Stimulated activated CD4-positive, alpha-beta T cell treated with anti-CD3 and anti-CD28 coated beads, Interleukin-12 subunit alpha, Interleukin-12 subunit beta, amount 100 ng/mL, for 48 hours (primary cell): ENCODE measurements at places on chromosomes 3 and 15.

DNA sequence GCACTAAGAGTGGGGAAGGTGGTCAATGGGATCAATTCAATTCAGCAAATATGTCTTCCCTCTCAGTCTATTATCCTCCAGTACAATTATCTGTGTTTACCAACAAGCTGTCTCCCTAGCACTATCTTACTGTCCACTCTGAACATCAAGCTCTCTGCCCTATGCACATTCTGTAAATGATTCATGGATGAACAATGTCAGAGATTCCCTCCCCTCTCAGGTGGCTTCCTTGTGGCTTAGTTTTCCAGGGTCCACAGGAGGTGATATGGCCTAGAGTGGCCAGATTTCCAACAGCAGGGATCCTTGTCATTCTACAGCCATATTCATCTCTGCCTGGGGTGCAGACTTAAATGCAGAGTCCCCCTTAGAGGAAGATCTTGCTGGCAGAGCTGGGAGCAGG, 225.1 kb downstream of the UACA start:
- no peak for DNase-seq

DNA sequence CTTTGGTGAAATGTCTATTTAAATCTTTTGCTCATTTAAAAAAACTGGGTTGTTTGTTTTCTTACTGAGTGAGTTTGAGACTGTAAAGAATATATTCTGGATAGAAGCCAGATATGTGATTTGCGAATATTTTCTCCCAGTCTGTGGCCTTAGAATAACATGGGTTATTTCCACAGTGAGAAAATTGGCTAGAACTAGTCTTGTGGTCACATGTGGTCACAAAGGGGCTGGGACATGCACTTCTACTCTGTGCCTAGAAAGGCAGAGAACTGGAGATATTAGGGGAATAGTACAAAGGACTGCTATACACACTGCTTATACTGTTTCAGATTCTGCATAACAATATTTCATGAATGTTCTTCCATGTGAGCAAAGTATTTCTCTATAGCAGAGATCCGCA, 79.9 kb upstream of the RGMA start:
- no peak for DNase-seq

- no peak for DNase-seq
These were observed 150.5 kb upstream of the PRR20G start for GRCh38 chr3:127438371-127438770.

DNA sequence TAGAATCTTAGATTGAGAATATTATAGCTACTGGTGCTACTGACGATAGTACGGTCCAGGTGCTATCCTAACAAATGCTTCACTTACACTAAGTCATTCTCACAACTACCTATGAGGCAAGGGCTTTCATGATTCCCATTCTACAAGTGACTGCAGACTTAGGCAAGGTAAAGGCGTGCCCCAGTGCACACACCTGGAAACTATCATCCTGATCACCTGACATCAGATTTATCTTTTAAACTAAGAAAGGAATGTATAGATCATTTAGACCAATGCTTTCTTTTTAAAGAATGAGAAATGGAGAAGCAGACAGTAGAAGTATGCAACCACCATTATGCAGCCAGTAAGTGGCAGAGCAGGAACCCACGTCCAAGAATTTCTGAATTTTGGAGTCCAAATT, 59.2 kb upstream of the LRRN1 start:
- no peak for DNase-seq

DNA sequence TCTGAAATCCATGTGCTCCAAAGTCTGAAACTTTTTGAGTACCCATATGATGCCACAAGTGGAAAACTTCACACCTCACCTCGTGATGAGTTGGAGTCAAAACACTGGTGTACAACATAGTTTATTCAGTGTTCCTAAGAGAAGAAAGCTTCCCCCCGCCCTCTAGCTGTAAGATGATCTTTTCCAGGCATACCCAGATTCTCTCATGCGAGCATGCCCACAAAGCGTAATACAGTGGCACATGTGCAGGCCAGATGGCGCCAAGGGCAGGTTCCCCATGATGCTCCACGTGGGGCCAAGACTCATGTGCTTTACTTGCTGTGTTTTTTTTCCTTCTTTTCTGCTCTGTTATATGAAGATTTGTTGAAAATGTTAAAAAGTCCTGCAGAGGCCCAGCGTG, 104.9 kb upstream of the LRRFIP2 start:
- no peak for DNase-seq

- DNase-seq = no peak
These were observed 127.6 kb upstream of the SPATA12 start for GRCh38 chr3:56932866-56933265.

DNA sequence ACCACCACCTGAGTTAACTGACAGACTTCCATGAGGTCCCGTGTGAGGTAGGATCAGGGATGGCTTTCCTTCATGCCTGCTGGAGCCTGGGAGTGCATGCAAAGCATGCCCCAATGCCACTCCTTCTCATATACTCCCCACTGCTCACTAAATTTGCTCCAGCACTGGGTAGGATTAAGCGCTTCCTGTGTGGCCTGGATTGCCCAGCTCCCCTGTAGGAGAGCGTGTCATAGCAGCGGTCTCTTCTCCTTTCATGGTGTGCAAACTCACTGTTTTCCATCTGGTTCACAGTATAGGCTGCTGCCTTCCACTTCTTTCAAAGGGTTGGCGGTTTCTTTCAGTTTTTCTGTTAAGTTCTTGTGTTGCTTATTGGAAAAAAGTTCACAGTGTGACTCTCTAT, 34.1 kb upstream of the ABI3BP start:
- no peak for DNase-seq

DNA sequence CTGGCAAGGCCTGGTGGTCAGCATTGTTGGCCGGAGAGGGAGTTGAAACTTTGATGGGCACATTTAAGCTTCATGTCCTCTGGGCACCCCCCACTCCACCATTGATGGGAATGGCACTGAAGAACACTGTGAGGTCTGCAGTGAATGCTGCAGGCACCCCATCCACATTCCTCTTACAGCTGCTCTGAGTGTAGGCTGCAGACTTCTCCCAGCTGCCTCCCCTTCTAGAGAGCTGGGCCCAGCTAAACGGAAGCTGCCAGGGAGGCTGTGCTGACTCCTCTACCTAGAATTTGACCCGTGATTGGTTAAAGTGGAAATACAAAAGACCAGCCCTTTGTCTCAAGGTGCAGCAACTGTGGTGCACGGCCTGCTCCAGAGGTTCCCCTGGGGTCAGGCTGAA, 10.6 kb downstream of the TMEM158 start:
- no peak for DNase-seq

- no peak for DNase-seq
These were observed 118.9 kb downstream of the DPH6 start for GRCh38 chr15:35427091-35427490.

DNA sequence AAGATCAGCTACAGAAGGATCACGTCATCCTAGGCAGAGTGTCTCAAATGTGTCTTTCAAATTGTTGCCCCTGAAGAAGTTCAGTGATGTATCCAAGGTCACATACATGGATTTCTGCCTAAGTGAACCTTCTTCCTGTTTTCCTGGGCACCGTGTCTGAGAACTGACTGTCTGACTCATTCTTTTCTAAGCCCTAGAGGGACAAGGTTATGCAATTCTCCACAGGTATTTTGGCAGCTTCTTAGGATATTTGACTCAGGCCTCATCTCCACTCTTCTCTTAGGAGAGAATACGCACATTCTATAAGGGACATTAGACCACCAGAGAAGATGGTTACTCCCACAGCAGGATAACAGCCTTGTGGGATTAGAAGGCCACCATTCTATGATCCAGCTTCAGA, 391.9 kb upstream of the THBS1 start:
- DNase-seq = no peak

- DNase-seq = no peak
These were observed 38.7 kb upstream of the RASGRF1 start for GRCh38 chr15:79129235-79129634.

DNA sequence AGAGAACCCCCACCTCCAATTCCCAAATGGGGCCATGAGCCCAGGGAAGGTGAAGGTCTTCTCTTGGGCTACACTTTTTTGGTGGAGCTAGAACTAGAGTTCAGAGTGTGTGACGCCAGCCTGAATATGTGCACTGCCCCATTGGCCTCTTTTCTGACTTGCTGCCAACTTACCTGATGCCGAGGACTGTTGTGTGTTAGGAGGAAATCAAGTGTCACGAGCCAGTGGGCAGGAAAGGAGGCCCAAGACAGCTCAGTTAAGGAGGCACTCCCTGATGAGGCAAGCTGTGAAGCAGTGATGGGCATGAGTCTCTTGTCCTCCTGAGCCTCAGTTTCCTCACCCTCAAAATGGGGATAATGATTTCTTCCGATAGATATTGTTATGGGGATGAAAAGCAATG, 107.8 kb downstream of the ANP32A start:
- DNase-seq = no peak

- DNase-seq = no peak
These were observed 1.2 kb downstream of the TRPM7 start for GRCh38 chr15:50685191-50685975.

DNA sequence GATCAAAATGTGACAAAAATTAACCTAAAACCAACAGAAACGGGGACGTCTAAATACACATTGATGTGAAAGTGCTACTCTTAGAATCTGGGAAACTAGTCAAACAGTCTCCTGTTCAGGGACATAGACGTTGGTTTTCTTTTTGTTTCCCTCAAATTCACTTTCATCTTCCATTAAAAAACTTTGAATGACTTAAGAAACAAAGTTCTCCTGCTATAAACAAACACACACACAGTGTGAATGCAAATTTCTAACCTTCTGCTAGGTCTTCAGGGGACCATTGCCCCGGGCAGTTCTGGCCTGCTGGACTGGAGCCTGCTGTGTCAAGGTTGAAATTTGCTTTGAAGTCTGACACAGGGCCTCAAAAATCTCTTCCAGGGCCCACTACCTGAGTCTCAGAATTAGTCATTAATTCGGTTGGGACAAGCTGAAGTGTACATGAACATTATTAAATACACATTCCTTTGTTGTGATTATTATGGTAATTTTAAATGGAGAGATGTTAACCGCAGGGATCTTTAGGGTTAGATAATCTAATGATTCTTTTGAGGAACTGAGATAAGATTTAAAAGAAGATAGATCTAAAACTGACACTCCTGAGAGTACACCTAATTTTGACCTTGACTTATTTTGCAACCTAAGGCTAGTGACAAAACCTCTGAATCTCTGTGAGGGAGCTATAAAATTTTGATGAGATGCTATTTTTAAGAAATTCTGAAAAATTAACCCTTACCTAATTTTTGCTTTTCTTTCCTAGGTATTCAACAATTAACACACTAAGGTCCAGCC, 1260.4 kb downstream of the ROBO1 start:
- no peak for DNase-seq
